HAP-1 (cell line): ENCODE measurements at places on chromosomes 7 and 10.
A peak's percentile ranks its signal among the peaks of the same experiment; 100 is the strongest.

GRCh38 chr10:78171633-78172400 is 138.2 kb downstream of the RPS24 start:
- DNase-seq, result no peak

DNA sequence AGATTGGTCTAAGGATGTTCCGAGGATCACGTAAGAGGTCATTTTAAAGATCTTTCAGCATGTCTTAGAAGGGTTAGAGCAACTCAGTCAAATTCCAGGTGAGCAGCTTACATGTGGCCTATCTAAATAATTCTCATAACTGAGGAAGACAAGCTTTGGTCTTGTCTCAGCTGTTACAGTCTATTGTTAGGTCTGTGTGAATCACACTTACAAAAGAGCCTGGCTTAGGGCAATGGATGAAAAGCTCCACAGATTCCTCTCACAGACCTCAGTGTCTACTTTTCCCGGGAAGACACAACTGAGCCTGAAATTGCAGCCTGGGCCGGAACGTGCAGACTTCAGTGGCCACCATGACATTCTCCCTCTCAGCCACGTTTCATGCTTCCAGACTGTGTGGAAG is 173.1 kb downstream of the INHBA start:
- DNase-seq, result no peak

DNA sequence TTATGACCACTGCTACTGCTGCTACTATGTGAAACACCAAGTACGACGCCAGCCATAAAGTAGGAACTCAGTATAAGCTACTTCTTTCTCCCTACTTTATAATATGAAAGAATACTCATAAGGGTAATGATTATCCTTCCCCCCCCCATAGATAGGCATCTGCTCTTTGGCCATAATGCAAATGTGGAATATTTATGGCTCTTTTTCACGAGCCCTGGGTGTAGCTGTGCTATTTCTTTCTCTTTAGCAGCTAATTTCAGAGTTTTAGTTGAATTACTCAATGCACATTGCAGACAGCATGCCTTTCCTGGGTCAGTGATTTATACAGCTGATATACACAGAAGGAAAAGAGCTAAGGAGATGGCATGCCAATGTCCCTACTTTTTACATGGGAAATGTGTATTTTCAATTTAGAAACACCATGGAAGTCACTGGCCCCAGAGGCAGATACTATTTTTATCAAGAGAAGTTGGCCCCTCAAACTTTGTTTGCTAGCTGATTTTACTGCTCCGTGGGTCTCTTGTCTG is 234.1 kb upstream of the KIAA1217 start:
- no peak for DNase-seq

- DNase-seq, result no peak
Measured at GRCh38 chr10:22851865-22852239, 76.0 kb upstream of the ARMC3 start.

DNA sequence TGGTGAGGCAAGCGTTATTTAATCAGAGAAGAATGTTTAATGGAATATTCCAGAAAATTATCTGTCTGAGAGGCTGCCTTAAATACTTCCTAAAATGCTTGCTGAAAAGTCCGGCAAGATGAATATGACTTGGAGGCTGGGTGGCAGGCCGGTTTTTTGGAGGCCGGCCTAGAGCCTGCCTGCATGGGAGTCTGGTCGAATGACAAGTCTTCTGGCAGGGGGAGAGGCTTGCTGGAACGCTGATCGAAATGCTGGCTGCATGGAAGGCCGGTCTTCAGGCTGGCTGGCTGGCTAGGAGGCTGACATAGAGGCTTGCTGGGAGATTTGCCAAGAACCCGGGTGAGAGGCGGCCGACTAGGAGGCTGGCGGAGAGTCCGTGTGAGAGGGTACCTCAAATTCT is 135.7 kb downstream of the OR13A1 start:
- no peak for DNase-seq

DNA sequence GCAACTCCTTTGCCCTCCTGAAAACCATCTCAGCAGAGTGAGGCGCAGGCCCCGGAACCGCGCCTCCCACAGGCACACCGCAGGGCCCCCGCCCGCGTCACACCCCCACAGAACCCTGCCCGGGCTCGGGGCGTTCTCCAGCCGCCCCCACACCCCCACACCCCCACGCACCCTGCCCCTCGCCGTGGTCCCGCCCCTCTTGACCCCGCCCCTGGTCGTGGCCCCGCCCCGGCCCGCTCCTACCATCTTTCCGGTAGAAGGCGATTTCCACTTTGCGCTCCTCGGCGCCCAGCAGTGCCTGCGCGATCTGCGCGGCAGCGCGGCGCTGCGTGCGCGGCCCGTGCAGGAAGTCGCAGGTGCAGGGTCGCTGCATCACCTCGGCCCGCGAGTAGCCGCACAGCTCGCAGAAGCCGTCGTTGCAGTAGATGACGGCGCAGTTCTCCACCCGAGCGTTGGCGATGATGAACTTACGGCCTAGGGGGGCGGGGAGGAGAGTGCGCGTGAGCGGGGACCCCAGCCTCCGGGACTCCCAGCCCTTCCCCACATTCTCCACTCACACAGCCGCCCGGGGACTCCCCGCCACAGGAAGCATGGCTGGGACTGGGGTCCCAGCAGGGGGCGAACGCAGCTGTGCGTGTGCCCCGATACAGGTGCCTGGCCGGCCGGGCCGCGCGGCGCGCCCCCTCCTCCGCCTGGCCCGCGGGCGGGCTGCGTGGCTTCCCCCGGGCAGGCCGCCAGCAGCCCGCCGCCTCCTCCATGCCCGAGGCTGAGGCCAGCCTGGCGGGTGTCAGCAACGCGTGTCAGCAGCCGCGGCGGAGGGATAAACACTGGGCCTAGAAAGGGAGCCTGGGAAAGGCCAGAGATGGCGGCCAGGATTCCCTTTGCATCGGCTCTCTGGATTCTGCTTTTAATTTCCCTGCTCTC is 3.4 kb downstream of the KCNH2 start:
- no peak for DNase-seq

- DNase-seq, result no peak
Measured at GRCh38 chr7:1404898-1405548, 54.2 kb downstream of the MICALL2 start.

DNA sequence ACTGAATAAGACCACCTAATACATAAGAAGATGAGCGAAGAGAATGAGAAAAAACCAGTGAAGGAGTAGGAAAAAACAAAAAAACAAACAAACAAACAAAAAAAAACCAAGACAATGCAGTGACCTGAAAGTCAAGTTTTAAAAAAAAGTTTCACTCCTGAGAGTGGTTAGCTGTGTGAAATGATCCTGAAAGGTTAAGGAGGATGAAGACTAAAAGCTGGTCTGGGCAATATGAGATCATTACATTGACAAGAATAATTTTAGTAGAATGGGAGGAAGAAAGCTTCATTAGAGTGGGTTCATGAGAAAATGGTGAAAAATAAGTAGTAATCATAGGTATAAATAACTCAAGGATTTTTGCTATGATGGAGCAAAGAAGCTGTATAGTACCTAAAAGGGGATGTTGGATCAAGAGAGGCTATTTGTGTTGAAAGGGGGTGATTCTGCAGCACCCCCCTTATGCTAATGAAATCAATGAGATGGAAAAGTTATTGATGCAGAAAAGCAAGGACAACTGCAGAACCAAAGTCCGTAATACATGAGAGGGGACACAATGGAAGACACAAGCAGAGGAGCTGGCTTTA is 80.2 kb downstream of the KMT2C start:
- no peak for DNase-seq

DNA sequence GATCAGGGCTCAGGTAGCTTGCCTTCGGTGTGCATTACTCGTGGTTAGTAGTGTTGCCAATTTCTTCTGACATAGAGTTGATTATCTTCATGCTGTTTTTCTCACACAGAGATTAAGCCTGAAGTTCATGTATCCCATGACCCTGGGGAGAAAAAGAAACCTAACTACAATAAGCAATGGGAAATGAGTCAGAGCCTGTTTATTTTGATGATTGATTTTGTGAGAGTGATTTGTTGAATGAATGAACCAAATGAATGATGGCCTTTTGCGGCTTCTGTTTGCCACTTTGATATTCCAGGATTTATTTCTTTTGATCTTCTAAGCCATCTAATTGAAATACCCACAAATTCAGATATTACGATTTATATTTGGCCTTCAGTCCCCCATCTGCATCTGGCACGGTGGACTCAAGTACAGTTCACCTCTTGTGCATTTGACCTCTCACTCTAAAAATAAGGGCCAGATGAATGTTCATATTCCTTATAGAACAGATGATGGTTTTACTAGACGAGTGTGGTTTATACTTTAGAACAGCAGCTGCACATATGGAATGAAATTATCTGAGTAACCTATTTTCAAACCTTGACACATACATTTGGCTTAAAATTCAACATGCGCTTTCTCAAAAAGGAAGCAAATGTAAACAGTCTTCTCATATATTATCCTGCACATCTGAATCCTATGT is 110.7 kb downstream of the PLCE1 start:
- DNase-seq, result no peak

DNA sequence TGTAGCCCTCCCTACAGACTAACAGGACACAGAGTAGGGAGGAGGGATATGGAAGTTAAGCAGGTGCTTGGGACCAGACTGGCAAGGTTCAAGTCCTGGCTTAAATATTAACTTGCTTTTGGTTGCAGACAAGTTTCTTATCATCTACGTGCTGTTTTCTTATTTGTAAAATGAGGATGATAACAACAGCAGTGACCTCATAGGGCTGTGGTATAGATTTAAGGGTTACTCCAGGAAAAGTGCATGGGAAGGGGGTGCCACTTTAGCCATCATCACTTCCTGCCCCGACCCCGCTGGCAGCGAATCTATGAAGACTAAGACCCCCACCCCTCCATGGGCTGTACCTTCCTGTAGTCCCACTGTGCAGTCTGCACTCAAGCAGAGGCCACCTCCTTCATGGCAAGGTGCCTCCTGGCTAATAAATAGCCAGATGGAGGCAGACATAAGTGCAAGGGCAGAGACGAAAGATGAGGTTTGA is 250.2 kb downstream of the COBL start:
- DNase-seq, result no peak

DNA sequence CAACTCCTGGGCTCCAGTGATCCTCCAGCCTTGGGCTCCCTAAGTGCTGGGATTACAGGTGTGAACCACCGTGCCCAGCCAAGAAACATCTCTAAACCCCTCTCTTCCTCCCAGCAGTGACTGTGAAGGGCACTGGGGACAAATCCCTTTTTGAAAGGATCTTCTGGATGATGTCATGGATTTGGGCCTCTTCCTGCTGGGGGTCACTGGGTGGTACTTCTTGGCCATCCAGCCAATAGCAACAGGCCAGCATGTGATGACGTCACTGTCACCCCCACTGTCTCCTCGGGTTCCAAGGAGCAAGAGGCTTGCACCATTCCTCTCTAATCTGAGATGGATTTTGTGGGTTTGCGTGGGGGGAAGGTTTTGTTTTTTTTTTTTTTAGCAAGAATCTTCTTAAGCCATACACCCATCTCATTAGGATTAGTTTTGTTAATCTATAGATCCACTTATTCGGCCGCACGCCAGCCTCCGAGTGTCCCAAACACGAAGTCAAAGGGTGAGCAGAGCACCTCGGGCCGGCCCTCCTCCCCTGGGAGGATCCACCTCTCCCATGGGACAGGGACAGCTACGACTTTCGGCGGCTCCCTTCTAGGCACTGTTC is 29.4 kb upstream of the TNRC18 start:
- peak; percentile 52 for DNase-seq

DNA sequence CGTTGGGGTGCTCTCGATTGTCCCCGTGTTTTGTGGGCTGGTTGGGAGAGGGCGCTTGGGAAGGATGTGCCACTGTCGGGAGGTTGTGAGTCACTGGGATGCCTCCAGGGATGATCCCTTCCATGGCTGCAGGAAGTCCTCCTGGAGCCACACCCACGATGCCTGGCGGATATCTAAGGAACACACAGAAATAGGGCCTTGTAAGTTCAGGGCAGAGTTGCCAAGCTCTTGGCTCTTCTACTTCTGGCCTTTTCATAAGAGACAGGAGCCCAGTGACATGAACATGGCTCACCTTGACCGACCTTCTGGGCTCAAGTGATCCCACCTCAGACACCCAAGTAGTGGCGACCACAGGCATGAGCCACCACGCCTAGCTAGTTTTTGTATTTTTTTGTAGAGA is 47.6 kb downstream of the ZRANB1 start:
- DNase-seq, result no peak

DNA sequence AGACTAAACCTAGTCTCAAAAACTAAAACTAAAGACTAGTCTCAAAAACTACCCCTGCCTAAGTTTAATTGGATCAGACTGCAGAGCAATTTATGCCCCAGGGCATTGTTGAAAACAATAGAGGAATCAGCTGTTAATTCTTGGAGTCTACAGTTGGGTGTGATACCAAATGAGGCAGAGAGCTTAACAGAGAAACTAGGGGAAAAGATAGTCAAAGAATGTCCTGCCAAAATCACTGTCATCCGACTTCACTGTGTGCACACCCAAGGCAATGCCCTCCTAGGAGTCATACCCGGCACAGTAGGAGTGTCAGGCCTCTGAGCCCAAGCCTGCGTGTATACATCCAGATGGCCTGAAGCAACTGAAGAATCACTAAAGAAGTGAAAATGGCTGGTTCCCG is 90.5 kb upstream of the TOMM7 start:
- no peak for DNase-seq

DNA sequence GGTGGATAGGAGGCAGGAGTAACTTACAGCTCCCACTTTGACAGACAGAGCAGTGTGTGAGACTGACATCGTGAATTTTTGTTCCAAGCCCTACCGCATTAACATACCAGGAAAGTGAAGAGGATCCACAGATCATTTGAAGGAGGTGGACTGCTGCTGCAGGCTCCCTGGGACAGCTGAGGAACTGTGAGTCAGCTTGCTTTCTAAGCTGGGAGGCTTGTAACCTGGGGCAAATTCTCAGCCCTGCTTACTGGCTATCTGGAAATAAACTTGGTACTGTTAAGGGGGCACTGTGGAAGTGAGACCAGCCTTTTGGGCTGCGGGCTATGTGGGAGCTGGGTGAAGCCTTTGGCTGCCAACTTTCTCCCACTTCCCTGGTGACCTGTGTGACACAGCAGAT is 1202.5 kb downstream of the DNAJB9 start:
- no peak for DNase-seq

DNA sequence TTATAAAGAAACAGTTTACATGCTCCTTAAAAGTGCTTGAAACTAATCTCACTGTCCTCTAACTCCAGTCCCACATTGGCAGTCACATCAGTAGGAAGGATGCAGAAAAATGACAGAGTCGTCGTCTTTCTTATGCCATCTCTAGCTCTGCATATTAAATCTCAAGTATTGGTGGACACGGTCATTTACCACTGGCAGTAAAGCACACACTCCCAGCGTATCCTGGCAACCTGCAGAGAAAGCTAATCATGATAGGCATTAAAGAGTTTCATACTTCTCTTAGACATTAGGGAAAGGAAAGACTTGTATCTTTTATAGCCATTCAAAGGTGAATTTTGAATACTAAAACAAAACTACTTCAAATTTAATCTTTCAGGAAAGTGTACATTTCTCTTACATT is 202.0 kb upstream of the COBL start:
- no peak for DNase-seq

DNA sequence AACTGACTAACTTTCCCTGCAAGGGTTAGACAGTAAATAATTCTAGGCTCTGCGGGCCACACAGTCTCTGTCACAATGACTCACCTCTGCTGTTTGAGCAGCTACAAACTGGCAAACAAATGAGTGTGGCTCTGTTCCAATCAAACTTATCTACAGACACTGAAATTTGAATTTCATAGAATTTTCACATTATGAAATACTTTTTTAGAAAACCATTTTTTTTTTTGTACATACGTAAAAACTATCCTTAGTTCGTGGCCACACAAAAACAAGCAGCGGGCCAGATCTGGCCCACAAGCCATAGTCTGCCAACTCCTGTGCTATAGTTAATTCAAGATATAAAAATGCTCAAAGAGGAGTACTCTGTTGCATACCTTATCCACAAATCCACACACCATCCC is 32.6 kb downstream of the PIP4K2A start:
- no peak for DNase-seq

GRCh38 chr7:44979481-44980392 is 922 bp upstream of the MYO1G start:
- no peak for DNase-seq
